Activated CD8-positive, alpha-beta memory T cell treated with anti-CD3 and anti-CD28 coated beads, Interleukin-2, amount 50 U/mL, for 4 hours (primary cell): ENCODE measurements at places on chromosomes 2 and 18.

- no peak for DNase-seq
These were observed 734.2 kb upstream of the CHAC2 start for GRCh38 chr2:53033411-53033810.

- no peak for DNase-seq
These were observed 1363.2 kb upstream of the ACVR2A start for GRCh38 chr2:146481629-146482028.

DNA sequence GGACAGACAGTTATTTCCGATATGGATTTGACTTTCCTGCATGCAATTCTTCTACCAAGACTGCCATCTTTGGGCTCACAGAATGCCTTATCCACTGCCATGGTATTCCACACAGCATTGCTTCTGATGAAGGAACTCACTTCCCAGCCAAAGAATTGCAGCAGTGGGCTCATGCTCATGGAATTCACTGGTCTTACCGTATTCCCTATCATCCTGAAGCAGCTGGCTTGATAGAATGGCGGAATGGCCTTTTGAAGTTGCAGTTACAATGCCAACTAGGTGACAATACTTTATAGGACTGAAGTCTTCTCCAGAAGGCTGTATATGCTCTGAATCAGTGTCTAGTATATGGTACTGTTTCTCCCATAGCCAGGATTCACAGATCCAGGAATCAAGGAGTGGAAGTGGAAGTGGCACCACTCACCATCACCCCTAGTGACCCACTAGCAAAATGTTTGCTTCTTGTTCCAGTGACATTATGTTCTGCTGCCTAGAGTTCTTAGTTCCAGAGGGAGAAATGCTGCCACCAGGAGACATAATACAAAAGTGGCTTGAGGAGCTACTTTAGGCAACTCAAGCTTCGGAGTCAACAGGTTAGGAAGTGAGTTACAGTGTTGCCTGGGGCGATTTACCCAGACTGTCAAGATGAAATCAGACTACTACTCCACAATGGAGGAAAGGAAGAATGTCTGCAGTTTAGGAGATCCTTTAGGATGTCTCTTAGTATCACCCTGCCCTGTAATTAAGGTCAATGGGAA, 23.8 kb upstream of the SMAD4 start:
- DNase-seq: no peak

GRCh38 chr2:129011466-129012061, 692.9 kb upstream of the HS6ST1 start:
- DNase-seq: no peak

DNA sequence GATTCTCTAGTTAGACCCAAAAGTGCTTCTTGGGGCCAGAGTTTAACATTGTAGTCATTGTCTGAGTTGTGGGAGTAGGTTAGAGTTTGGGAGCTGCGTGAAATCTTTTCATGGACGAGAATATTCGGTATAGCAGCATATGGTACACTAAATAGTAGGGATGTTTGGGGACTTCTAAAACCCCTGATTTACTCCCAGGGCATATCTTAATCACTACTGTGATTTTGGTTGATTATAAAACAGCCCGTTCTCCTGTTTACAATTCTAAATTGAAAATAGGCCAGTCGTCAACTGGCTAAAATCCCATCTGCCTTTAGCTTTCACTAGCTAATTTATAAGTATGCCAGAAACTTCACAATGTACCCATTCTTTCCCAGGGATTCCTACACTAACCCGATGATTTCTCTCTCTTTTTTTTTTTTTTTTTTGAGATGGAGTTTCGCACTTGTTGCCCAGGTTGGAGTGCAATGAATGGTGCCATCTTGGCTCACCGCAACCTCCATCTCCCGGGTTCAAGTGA, 44.3 kb downstream of the MOB4 start:
- no peak for DNase-seq

DNA sequence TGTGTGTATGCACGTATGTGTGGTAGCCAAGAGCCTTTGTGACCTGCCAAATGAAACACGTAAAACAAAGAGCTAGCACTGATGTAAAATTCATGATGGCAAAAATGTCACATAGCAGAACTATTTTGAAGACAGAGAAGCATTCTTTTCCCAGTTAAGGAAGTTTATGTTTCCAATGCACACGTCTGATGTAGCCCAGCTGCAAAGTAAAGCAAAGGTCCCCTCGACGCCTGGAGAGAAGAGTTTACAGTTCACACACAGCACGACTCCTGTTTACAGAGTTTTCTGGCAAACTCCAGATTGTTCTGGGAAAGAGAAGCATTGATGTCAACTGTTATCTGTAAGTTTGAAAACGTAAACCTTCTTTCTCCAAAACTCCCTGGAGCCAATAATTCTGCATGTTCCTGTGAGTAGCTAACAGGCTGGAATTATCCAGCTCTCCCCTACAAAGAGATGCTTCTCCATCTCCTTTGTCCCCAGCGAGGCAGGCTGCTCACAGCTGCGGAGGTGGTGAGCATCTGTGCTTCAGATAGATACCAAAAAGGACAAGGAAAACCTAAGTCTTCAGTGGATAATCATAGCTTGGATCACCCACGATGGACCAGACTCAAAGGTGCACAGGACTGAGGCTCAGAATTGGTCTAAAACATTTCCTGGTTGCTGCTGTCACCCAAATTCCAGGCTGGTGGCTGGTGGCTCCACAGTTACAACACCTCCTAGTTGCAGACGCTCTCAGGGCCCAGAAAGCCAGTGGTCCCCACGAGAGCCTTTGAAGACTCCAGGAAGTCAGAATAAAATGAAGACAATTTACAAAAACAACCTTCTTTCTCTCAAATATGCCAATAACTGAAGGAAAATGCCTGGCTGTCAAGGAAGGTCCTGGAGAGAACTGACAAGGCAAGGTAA, 87.4 kb downstream of the COL6A3 start:
- DNase-seq: no peak

GRCh38 chr2:23042216-23042906, 342.6 kb upstream of the KLHL29 start:
- no peak for DNase-seq

DNA sequence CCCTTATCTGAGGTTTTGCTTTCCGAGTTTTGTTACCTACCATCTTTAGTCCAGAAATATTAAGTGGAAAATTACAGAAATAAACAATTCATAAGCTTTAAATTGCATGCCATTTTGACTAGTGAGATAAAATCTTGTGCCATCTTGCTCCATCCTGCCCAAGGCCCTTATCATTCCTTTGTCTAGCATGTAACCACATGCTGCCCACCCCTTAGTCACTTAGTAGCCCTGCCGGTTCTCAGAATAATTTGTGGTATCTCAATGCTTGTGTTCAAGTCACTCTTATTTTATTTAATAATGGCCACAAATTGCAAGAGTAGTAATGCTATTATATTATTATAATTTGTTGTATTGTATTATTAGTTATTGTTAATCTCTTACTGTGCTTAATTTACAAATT, 36.8 kb upstream of the VPS54 start:
- no peak for DNase-seq

- no peak for DNase-seq
These were observed 59.0 kb downstream of the SEPTIN10 start for GRCh38 chr2:109554758-109555157.

- DNase-seq: no peak
These were observed 31.1 kb upstream of the GMCL1 start for GRCh38 chr2:69798290-69798908.

GRCh38 chr18:34956663-34957062, 84.5 kb upstream of the MAPRE2 start:
- DNase-seq: no peak

GRCh38 chr2:64727013-64727767, 73.5 kb upstream of the SERTAD2 start:
- DNase-seq: no peak

DNA sequence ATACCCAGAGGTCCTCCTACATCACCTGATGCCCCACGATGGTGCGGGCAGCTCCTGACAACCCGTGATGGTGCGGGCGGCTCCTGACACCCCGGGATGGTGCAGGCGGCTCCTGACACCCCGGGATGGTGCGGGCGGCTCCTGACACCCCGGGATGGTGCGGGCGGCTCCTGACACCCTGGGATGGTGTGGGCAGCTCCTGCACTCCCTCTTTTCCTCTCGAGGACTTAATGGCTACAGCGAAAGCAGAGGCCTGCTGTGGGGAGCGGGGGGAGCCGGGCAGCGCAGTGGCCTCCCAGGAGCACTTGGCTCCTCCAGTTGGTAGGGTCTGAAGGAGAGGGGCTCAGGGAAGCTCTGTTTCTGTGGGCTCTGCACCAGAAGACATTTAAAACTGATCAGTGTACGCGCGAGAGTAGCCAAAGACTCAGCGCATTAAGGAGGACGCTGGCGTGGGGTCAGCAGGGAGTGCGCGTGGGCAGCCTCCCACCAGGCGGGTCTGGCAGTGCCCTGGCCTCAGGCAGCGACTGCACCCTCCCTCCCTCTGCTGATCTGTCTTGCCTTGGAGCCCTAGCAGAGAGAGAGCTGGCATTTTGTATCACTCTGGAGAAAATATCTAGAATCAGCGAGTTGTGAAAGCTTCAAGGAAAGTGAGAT, 464.5 kb upstream of the MYT1L start:
- no peak for DNase-seq

DNA sequence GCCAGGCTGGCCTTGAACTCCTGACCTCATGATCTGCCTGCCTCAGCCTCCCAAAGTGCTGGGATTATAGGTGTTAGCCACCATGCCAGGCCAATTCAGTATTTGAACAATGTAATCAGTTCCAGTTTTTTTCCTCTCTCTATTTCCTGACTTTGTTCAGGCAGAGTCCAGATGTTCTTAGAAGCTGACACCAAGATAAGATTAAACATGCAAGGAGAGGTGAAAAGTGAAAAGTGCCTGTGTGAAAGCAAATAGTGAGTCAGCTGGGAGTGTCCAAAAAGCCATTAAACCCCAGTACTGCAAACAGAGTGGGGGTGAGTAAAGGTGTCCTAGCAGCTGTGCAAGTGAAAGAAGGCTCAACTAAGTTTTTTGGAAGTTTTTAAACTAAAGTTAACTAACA, 231.5 kb downstream of the PTH2R start:
- no peak for DNase-seq

- no peak for DNase-seq
These were observed 25.3 kb downstream of the MBP start for GRCh38 chr18:77107292-77107691.

- no peak for DNase-seq
These were observed 7.7 kb downstream of the KCNF1 start for GRCh38 chr2:10919410-10919770.

- DNase-seq: no peak
These were observed 23.2 kb downstream of the CTIF start for GRCh38 chr18:48562075-48562474.

GRCh38 chr2:99096728-99097127, 44.8 kb upstream of the C2orf15 start:
- no peak for DNase-seq

DNA sequence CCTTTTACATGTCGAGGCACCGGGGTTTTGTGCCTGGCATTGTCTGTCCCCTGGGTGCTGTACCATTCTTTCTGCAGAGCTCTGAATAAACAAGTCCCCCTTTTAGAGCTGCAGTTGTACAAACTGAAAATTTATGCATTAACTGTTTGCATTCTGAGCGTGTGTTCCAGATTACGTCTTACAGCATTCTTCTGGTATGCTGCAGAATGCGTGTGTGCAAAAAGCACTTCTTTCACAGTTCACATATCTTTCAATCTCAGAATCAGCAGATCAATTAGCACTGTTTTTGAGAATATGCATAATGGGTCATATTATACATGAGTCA, 27.5 kb downstream of the MEIS1 start:
- DNase-seq: no peak

- no peak for DNase-seq
These were observed 161.1 kb upstream of the RAB12 start for GRCh38 chr18:8448130-8448529.

DNA sequence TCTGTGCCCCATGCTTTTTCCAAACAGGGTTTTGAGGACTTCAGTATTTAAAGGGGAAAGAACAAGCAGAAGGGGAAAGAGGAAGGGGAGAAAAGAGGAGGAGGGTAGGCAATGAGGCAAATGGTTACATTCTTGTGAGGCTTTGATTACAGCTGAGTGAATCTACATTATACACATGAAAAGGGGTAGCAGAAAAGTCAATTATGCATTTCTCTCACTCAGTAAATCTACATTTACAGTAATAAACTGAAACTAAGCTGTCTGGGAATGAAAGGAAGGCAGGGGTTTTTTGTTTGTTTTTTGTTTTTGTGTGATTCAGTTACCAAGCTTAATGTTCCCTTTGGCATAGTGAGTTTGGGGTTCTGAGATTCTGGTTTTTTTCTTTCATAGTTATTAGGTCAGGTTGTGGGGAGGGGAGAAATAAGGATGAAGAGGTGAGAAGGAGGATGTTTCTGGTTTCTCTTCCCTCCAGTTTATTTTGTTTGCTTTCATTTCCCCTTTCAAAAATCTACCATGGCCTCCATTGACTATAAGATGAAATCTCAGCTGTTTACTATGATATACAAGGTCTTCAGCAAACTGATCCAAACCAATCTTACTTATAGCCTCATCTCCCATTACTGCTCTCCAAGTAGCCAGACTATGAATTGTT, 18.7 kb downstream of the C18orf63 start:
- no peak for DNase-seq

DNA sequence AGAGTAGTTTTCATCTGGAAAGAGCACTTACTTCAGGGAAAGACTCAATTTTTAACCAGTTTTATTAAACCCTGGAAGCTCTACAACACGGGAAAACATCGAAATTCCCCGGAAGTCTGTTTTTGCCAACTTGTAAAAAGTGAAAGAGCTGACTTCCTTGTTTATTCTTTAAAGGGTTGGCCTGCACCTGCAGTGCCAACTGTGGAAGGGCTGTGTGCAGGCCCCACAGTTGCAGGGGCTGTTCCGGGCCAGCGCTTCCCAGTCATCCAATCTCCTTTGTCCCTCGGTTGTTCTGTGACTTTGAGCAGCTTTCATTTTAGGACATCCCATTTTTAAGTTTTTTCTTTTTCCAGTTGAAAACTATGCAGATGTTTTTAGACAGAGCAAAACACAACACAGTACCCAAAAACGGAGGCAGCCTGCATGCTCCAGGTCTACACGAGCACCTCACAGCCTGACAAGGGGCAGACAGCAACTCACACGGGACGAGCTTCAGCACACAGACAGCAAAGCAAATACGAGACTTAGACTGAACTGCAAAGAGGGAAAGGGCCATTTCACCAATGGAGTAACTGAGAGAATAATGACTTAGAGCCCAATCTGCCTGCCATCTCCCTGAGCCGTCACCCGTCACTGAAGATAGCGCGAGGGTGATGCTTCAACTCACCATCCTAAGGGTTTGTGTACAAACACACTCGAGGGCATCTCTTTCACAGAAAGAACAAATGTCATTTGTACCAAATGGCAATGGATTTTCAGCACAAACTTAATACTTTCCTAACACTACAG, 70.6 kb downstream of the EMILIN2 start:
- no peak for DNase-seq

- no peak for DNase-seq
These were observed 98.4 kb downstream of the USP40 start for GRCh38 chr2:233468047-233468740.

- DNase-seq: no peak
These were observed 30.1 kb upstream of the SNTG2 start for GRCh38 chr2:920573-920972.

DNA sequence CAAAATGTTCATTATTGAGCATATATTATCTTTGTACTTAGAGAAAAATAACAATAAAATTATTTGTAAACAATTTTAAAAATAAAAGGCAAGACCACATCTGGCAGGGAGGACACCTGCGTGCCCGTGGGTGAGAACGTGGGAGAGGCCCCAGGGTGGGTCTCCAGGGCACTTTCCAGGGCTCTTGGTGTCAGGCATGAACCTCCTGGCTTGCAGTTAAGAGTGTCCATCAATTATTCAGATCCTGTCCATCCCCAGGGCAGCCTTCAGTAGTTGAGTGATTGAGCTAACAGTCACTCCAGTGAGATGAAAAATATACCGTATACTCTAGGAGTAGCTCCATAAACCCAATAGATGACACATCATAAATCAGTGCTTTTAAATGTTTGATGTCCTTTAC, 49.7 kb downstream of the TPO start:
- DNase-seq: no peak
